ENCODE measurements at places on chromosomes 6 and 20.

DNA sequence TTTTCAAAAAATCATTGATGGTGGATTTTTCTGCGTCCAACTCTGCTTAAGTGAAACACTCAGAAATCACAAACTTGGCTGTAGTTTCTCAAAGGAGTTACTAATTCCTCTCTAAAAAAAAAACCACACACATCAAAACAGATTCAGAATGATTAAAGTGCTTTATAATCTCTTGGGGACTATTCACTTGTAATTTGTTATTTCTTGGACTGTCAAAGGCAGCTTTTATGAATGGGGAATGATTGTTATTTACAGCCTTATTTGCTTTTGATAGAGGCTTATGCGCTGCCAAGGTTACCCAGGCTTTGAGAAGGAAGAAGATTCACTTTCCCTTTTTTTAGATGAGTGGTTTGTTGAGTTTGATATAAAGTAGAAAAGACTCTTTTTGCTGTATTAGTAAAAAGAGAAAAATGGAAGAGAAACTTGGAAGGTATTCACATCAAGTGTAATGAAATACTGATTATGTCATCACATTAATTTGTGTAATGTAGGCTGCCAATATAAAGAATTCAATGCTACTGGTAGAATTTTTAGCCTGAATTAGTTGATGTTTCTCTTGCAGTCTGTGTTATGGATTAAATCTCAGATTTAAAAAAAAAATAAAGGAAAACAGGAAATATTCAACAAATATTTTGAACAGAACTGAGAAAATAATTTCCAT lies 381.0 kb upstream of the SASH1 start:
- DNase-seq, result no peak

DNA sequence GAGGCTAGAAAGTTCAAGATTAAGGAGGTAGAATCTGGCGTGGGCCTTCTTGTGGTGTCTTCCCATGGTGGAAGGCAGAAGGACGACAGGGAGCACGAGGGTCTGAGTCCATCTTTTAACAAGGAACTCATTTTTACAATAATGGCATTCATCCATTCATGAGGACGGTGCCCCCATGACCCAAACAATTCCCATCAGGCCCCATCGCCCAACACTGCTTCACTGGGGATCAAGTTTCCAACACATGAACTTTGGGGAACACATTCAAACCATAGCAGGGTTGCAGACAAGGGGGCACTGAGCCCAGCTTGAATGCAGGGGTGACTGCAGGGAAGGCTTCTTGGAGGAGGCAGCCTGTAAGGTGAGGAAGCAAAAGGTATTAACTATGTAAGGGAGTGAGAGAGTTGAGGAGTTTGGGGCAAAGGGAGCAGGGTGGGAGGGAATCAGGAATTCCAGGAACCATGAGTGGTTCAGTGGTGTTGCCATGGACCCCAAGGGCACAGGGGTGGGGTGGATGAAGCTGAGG lies 5.5 kb downstream of the RAB44 start:
- no peak for DNase-seq

- DNase-seq, result no peak
Measured at GRCh38 chr20:38875175-38875993, 50.8 kb upstream of the FAM83D start.

DNA sequence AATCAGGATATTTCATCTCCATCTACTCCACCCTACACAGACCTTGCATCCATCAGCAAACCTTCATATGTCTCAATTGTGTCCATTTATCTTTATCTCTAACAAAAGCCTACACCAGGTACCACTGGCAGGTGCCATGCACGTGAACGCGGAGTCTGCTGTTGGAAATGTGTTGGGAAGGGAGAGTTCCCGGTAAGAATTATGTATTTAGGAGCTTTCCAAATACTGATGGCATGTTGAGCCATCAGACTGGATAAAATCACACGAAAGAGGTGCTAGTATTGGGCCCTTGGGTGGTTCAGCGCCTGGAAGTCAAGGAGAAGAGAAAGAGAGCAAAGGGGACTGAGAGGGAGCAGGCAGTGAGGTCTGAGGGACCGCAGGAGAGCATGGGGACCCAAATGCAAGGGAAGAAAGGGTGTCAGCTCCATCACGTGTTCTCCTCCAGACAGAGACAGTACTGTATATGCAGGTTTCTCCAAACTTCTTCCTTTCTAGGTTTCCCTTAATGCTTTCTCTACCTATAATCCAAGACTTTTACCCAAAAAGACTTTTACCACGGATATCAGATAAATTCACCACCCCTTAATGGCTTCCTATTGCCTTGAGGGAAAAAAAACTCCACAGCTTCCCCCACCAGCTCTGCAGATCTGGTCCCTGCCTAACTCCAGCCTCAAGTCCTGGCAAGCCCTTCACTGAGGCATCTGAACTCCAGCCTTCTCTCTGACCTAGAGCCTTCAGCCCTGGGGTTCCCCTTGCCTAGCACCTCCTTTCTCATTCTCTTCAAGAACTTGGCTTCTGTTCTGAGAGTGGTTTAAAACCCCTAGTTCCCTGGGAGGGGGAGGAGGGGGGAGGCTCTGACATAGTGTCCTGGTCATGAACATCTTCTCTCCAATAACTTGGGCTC lies 4.8 kb upstream of the ZNF217 start:
- no peak for DNase-seq

DNA sequence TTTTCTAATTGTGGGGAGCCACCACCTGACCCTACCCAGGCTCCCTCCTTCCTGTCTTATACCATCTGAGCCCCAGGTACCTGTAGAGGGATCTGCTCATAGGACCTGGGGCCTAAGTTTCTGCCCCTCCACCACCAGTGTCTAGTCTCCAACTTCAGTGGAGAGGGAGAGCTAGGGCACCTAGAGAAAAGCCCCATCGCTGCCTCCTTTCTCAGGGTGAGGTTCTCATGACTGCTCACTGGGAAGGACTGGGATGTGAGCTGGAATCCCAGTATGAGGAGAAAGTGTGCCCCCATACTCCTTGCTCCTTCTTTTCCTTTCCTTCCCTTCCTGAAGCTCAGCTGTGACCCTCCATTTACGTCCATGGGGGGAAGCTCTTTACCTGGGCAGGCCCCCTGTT lies 231.6 kb downstream of the LRFN2 start:
- DNase-seq, result no peak

- no peak for DNase-seq
Measured at GRCh38 chr20:62917720-62918119, 8.6 kb downstream of the DIDO1 start.

- no peak for DNase-seq
Measured at GRCh38 chr6:26594730-26595632, 1.8 kb upstream of the ABT1 start.

- peak; percentile 60 for DNase-seq
Measured at GRCh38 chr6:138526822-138527235, 27.5 kb upstream of the NHSL1 start.

GRCh38 chr6:5680095-5680494 lies 326.6 kb downstream of the NRN1 start:
- DNase-seq, result no peak

- no peak for DNase-seq
Measured at GRCh38 chr6:37840940-37841300, 21.4 kb downstream of the ZFAND3 start.

- no peak for DNase-seq
Measured at GRCh38 chr6:53591873-53592272, 47.0 kb upstream of the GCLC start.

- DNase-seq, result no peak
Measured at GRCh38 chr6:166667796-166668610, 41.0 kb upstream of the RPS6KA2 start.

DNA sequence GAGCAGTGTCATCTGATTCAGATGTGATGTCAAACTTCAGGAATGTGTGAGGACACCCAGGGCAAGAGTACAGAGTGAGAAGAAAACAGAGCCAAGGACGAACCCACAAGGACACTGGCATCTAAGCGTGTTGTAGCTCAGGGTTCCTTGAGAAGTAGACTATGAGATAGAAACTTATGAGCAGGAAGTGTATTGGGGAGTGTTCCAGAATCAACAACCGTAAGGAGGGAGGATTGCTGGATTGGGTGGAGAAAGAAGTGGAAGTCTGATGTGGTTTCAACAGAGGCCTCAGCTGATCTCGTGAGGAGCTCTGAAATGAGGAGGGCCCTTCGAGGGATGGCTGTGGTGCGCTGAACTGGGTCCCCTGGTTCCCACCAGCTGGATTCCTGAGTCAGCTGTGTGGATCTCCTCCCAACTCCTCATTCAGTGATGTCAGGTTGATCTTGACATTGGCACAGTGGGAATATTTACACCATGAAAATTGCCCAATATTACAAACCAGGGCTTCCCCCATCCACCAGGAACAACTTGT lies 25.7 kb upstream of the IGF2R start:
- no peak for DNase-seq

DNA sequence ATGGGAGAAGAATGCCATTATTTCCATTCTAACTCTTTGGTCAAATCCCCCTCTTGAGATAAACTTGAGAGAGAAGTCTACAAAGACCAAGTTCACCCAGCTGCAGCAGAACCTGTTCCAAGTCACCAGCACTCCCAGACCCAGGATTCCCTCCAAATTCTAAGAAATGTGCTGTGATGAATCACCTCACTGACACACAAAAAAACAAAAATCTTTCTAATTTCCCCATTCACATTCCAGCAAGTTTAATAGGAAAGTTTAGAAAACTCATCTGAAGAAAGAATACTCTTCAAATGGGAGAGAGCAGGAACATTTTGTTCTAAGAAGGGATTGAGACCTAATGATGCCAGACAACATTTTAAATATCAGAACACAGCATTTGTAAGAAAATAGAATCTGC lies 213.6 kb upstream of the PLCB4 start:
- no peak for DNase-seq

DNA sequence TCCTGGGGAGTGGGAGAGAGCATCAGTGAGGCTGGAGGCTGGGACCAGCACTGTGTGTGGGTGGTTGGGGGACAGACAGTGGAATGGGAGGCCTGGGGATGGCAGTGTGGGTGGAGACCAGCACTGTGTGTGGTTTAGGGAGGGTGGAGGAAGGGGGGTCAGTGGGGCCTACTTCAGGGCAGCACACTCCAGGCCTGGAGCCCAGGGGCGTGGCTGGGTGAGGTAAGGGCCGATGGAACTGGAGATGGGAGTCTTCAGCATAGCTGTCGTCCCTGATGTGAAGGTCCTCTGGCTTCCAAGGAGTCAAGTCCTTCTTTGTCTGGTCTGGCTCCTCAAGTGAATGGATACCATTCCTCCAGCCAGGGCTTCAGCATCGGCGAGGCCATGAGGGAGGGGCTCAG lies 18.6 kb downstream of the KCNK17 start:
- DNase-seq, result peak; percentile 17

DNA sequence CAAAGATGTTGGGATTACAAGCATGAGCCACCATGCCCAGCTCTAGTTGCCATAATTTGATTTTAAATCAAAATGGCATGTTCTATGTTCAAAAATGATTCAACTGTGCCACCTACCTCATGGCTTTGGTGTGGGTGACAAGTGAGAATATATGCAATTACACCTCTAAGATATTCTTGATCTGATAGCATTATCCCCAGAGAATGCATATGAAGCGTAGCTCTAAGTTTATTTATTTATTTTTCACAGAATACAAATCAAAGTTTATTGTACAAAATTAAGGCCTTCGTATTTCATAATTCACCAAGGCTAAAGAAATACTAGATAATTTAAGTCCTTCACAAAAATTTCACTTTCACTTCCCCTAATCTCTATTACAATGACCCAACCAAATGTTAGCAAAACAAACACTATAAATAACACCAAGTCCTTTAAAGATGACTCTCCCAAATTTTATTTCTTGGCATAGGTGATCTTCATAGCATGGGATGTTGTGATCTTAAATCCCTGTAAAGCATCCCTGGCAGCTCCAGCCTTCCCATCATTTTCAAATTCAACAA lies 205.9 kb upstream of the TAB2 start:
- no peak for DNase-seq

- no peak for DNase-seq
Measured at GRCh38 chr20:25484911-25485511, 77.5 kb downstream of the GINS1 start.

DNA sequence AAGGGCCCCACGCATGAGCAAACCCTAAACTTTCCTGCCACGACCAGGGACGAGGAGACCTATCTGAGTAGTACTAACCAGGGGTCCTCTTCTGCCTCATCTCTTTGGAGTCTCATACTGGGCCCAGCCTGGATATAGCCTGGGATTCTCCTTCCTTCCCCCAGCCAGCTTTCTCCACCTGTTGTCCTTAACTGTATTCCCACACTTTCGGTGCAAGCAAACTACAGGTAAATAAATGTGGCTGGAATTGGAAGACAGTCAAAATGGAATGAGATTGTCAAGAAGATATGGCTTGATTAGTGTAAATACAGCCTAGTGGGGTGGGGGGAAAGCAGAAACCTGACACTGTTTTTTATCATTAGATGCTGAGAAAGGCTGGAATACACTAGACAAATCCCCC lies 23.5 kb upstream of the LY86 start:
- no peak for DNase-seq

- DNase-seq, result no peak
Measured at GRCh38 chr6:169240125-169240524, 13.5 kb downstream of the THBS2 start.

- no peak for DNase-seq
Measured at GRCh38 chr6:76004202-76004601, 68.3 kb downstream of the IMPG1 start.

DNA sequence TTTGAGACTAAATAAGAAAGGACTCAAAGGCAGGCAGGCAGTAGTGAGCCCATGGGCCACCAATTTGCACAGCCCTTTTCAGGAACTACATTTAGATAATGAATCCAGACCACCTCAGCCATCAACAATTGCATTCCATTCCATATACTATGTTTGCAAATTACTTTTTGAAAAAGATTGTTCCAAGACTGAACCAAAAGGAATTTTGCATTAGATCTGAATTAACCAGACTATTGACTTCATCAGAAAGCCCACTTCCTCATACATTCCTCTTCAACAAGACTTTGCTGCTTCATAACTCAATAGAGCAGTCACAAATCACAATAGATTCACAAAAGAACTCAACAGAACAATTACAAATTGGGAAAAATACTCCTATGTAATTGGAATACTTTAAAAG lies 229.1 kb downstream of the SIM1 start:
- no peak for DNase-seq

DNA sequence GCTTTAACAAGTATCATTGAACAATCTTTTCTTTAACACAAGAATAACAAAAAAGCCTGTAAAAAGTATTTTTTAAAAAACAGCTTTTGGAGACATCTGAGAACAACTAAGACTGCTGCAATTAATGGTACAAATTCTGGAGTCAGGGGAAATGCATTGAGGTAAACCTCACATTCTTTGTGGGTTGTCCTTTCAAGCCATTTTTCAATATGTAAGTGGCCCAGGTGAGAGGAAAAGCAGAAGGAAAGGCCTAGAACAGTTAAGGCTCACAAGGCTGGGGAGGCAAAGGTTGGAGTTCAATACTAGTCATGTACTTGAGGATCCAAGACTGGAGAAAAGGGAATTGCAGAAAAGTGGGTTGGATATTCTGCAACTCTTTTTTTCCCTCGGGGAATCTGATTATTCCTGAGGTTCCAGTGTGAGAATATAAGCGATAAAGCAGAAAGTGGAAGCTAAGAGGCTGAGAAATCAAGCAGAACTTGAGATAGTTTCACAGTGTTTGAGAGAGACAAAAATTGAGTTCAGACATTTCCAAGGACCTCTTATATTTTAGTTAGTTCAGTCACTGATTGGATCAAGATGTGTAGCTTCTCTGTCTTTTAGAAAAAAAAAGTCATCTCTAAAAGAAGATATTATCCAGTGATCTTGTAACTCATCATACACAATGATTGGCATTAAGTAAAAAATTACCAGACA lies 25.0 kb upstream of the TXLNB start:
- no peak for DNase-seq

Data from skin of body (tissue), 3 donors.